ENCODE measurements at places on chromosomes 7 and 10.

DNA sequence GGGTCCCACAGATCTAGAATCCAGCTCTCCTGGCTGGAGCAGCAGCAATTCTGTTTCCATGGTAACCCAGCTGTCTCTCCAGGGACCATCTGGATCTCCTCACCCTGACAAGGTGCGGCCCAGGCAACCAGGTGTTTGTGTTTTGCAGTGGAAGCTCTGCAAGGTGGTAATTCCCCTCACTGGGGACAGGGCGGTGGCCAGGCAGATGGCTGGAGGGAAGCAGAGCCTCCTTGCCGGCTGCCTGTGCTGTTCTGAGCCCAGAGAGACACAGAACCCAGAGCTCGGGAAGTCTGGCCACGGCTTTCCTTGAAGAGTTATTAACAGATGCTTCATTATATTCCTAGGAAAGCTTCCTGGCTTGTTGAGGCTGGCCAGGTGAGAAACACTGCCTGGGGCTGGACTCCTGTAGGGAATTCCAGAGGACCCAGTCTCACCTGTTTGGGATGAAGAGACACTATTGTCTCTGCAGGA lies 118.2 kb upstream of the PPIF start:
- DNase-seq, result no peak

GRCh38 chr7:135858379-135858778 lies 109.8 kb upstream of the FAM180A start:
- DNase-seq, result no peak

DNA sequence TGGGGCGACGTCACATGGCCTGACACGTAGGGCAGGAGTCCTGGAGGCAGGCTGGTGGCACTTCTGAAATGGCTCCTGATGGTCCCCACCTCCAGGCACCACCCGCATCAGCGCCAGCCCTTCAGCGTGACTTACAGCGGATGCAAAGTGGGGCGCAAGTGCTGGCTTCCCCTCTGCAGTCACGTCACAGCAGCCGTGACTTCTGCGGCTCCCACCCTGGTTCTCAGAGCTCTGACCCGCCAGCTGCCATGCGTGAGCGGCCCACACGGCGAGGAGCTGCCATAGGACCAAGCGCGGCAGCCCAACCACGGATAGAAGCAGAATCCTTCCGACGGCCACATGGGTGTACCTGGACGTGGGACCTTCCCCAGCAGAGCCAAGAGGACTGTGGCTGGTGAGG lies 159.0 kb downstream of the ELFN1 start:
- DNase-seq, result no peak

- no peak for DNase-seq
Observed at GRCh38 chr7:154287356-154287755, 235.2 kb downstream of the DPP6 start.

DNA sequence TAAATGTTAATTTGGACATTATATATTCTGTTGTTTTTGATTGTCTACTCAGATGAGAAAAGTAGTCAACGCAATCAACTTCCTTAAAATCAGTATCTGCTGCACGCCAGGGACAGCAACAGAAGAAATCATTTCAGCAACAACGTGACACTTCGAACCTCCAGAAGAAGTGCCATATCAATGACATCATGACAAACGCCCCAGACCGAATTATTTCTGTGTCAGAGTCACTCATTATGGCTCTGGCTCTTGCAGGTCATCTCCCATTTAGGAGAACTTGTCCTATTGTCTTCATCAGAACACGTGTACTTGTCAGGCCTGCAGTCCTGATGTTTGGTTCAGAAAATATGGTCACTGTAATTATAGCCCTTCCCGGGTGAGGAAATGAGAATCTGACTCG lies 276.3 kb downstream of the ADARB2 start:
- no peak for DNase-seq

GRCh38 chr7:100013328-100013676 lies 2.1 kb upstream of the ZKSCAN1 start:
- no peak for DNase-seq
